ENCODE measurements at places on chromosomes 12 and 14.

- DNase-seq: no peak
Observed at GRCh38 chr12:81597928-81598604, 161.1 kb downstream of the PPFIA2 start.

- no peak for DNase-seq
Observed at GRCh38 chr14:104431351-104431928, 148.1 kb upstream of the C14orf180 start.

DNA sequence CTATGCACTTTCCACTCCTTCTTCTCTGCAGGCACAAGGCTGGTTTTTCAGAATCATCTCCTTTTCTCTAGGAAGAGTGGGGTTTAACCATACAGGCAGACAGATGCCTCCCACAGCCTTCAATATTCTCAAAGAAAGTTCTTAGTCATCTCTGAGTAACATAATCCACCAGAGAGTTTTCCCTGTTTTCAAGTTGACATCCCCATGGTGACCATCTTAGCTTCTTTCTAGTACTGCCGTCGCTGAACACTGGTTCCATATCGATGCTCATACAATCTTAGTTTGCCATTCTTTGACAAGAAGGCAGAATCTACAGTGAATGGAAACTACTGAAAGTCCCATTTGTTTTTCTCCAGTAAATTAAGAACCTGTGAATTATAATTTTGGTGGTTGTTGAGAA, 28.6 kb downstream of the TPH2 start:
- no peak for DNase-seq

- no peak for DNase-seq
Observed at GRCh38 chr14:102605029-102605428, 12.6 kb downstream of the RCOR1 start.

- DNase-seq: peak; percentile 25
Observed at GRCh38 chr14:24673534-24674203, 39.7 kb upstream of the GZMB start.

- no peak for DNase-seq
Observed at GRCh38 chr14:41285186-41285748, 321.4 kb upstream of the LRFN5 start.

DNA sequence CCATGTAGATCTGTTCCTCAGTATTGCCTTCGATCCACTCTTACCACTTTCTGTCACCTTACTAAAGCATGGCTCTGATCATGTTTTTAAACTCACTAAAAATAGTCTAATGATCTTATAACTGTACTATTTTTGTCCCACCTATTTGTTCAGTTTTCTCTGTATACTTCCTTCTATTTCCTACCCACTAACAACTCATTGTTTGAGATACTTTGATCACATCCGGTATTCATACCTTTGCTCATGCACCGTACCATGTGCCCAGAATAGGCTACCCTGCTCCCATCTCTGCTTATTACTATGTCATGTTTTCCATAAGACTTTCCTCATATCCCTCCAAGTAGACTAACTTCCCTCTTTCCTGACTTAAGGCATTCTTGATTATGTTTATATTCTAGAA, 128.6 kb downstream of the MED13L start:
- DNase-seq: no peak
